ENCODE measurements at places on chromosomes 7 and 10.

DNA sequence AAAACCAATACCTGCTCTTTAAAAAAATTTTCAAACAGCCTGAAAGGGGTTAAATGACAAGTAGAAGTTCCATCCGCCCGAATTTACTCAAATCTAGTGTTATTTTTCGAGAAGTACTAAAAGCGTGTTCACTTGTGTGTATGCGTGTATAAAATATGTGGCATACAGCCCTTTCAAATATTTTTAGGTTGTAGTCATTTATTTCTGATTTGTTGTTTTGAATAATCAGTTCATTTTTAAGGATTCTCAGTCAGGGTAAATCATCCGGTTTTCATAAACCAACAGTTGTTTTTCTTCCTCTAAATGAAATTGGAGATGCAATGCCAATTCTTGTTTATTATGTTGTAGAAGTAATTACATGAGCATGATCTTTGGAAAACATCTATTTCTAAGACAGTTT is 6.9 kb upstream of the SUN1 start:
- no peak for DNase-seq

GRCh38 chr10:102511583-102512274 is 8.0 kb downstream of the SUFU start:
- DNase-seq, result no peak

DNA sequence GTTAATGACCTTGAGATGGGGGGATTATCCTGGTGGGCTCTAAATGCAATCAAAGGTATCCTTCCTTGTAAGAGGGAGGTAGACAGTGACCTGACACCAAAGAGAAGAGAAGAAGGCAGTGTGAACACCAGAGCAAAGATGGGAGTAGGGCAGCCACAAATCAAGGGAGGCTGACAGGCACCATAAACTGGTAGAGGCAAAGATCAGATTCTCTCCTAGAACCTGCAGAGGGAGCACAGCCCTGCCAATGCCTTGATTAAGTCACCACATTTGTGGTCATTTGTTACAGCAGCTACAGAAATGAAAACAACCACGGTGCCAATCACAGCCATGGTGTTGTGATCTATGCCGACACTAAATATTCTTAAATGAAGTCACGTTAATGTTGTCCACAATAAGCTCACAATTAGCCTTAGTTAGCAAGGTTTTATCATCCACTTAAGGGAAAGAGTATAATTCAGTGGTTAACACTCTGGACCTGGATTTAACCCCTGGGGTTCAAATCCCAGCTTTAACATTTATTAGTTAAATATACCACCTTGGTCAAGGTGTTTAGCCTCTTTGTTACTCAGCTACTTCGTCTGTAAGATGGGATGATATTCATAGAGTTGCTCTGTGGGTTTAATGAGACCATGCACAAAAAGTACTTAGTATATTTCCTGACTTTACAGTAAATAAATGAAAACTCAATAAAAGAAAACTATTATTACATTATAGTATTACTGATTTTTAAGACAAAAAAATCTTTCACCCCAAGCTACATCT is 70.8 kb downstream of the SGMS1 start:
- peak; percentile 59 for DNase-seq

- no peak for DNase-seq
Measured at GRCh38 chr10:113226399-113226798, 276.4 kb downstream of the TCF7L2 start.

- no peak for DNase-seq
Measured at GRCh38 chr7:25031007-25031406, 51.0 kb upstream of the OSBPL3 start.

GRCh38 chr10:51743146-51743545 is 43.8 kb upstream of the CSTF2T start:
- no peak for DNase-seq

GRCh38 chr10:122646511-122647382 is 52.9 kb downstream of the C10orf120 start:
- DNase-seq, result no peak

DNA sequence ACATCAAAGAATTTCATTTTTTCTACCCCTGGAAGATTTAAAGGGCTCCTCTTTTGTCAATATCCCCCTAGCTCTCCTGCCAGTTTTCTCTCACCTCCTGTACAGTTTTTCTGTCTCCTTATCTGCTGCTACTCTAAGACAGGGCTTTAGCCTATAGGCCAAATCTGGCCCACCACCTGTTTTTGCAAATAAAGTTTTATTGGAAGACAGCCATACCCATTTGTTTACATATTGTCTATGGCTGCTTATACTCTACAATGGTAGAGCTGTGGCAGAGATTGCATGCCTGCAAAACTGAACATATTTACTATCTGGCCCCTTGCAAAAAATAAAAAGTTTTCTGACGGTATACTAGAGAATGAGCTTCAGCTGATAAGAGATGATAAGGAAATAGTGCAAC is 37.4 kb upstream of the GARS1 start:
- DNase-seq, result no peak

GRCh38 chr10:117004227-117005025 is 561 bp downstream of the SHTN1 start:
- no peak for DNase-seq

DNA sequence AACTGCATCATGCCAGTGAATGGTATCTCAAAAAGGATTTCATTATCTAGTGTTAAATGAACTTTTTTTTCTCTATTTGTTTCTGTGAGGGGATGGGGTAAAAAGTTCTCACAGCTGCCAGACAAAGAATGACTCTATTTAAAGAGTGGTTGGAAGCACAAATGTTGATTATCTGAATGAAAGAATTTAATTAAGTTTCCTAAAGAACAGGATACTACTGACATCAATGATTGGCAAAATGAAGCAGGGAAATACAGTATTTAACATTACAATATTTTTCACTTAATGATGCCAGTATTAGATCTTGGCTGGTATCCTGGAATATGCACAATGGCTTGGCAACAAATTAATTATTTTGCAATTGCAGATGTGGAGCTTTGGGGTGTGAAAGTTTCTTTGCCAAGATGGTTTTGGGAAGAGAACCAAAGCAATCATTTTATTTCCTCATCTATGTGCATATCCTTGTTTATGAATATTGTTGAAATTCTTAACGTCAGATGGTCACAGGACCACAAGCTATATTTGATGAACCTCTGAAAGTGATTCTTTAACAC is 336.8 kb downstream of the ARL4A start:
- DNase-seq, result no peak

DNA sequence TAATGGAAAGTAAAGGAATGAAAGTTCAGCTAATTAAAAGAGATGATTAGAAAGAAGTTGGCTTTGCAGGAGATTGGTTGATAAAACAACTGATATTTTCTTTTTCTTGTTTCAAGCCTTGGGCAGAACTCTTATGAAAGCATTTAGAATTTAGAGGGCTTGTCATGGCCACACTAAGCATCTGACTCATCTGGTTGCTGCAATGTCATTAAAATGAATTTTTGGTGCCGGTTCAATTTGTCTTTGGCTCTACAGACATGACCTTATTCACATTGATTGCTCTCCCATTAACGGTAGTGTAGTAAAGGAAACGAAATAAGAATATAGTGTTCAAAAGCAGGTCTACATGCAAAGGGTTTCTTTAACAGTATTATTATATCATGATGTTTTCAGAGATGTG is 1012.4 kb upstream of the C7orf33 start:
- no peak for DNase-seq

- no peak for DNase-seq
Measured at GRCh38 chr10:62268027-62268398, 631 bp downstream of the RTKN2 start.

- no peak for DNase-seq
Measured at GRCh38 chr10:71638822-71639719, 80.5 kb downstream of the C10orf105 start.

DNA sequence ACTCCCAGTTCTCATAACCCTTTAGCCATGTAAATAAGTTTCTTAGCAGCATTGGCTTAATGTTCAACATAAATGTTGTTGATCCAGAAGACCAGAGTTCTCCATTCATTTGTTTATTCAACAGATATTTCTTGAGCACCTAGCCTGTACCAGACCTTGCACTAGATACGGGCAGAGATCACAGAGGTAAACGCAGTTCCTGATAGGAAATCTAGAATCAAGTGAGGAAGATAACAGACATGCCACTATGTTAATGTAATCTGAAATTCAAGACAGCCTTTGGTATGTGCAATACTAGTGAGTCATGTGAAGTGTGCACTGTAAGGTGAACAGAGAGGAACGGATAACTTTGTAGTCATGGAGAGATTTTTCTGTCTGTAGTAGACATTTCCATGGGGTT is 3.0 kb downstream of the BUB3 start:
- DNase-seq, result no peak

DNA sequence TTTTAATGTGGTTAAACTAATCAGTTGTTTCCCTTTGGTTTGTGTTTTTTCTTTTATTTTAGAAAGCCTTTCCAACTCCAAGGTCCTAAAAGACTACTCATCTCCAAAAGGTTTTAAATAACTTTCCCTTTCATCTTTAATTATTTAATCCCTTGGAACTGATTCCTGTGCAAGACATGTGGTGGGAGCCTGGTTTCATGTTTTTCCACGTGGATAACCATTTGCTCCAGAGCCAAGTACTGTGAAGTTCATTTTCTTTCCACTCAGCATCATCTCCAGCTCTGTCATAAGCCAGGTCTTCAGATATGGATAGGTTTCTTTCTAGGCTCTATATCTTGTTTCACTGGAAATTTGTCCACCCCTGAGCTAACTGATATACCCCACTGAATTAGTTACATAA is 16.7 kb downstream of the PPP1R3C start:
- no peak for DNase-seq

- DNase-seq, result no peak
Measured at GRCh38 chr10:121845044-121845784, 82.6 kb downstream of the ATE1 start.

- no peak for DNase-seq
Measured at GRCh38 chr7:86454753-86455152, 189.0 kb upstream of the GRM3 start.

DNA sequence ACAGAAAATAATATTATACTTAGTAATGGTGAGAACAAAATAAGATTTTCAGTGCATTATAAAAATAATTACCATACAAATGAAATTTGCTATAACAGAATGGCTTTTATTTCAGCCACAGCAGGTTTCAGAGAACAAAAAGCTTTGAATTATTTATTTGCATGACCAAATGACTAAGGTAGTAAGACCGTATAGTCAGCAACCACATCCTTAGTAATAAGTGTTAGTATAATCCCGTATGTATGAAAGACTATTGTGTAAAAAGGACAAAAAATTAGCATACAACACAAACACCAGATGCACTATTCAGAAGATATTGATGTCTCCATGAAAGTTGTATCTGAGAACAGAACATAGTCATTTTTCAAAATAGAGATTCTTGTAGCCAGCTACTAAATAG is 12.2 kb downstream of the PDZD8 start:
- no peak for DNase-seq

- DNase-seq, result no peak
Measured at GRCh38 chr7:48691788-48692187, 232.6 kb upstream of the CDC14C start.

- no peak for DNase-seq
Measured at GRCh38 chr10:33776419-33777070, 442.1 kb upstream of the NRP1 start.

- DNase-seq, result no peak
Measured at GRCh38 chr7:112484671-112485167, 3.9 kb downstream of the LSMEM1 start.

DNA sequence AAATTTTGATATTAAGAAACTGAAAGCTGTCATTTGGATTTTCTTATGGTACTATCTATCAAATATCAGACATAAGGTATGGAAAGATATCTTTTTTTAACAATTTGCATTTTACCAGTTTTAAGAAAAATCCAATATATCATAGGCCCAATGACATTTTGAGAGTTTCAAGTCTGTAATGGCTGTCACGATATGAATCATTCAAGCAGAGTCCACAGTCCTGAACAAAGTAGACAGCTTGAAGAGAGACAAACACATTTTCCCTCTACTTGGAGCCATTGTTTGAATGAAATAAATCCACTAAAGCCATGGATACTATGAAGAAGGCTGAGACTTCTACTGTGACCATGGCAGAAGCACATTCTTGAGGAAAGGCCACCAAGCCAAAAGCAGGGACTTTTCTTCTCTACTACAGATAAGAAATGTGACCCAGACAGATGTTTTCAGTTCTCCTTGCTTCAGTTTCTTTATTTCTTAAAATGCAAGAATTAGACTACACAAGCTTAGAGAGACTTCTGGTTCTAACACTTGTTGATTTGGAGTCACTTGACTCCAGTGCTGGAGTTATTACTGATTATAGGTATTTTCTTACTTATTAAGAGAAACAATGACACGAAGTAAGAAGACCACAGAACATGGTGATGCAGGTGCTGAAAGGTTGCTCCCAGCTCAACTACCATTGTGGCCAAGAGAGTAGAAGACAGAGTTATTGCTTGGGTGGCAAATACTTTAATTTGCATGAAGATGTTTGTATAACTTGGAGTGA is 429.1 kb downstream of the KIF20B start:
- DNase-seq, result no peak

DNA sequence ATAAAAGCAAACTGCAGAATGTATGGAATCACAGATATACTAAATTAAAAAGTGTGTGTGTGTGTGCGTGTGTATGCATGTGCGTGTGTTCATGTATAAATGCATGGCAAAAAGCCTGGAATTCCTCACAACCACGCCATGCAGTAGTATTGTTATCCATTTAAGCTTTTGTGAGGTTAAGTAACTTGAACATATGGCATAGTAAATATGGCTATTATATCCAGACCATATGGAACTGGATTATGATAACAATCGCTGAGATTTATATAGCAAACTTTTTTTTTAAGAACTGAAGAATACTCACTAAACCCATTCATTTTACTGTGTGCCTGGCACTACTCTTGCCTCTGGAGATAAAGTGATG is 22.3 kb upstream of the NANOS1 start:
- no peak for DNase-seq

DNA sequence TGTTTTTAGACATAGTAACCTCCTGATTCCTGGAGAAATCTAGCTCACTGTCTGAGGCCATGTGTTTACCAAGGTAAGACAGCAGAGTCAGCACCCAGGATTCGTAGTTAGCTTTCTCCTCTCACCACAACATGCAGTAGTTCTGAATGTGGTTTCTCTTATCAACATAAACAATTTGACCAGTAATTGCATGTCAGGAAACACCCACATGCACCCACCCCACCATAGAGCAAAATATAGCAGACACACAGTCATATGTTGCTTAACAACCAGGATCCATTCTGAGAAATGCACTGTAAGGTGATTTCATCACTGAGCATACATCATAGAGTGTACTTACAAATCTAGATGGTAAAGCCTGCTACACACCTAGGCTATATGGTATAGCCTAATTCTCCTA is 1004.0 kb downstream of the ANKRD7 start:
- no peak for DNase-seq

DNA sequence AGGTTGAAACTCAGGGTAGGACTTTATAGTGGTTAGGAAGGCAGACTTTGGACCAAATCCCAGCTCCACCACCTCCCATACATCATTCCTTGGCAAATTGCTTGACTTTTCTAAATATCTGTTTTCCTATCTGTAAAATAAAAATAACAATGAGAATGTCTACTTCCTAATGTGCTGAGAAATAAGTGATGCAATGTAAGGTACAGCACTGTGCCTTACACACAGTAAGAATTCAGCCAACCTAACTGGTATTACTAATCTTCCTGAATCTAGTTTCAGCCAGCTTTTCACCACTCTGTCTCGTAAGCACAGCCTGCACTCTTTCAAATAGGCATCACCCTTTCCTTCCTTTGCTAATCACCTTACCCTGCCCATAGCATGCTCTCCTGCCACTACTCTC is 9.7 kb downstream of the PRLHR start:
- DNase-seq, result no peak

GRCh38 chr10:120460776-120461175 is 3.7 kb downstream of the PLPP4 start:
- no peak for DNase-seq

All from CD4-positive, alpha-beta T cell treated with Interleukin-4 for 4 hours (primary cell).